ENCODE measurements at places on chromosomes 7 and 10.

- no peak for DNase-seq
These were observed 258.1 kb downstream of the STK31 start for GRCh38 chr7:23967949-23968599.

DNA sequence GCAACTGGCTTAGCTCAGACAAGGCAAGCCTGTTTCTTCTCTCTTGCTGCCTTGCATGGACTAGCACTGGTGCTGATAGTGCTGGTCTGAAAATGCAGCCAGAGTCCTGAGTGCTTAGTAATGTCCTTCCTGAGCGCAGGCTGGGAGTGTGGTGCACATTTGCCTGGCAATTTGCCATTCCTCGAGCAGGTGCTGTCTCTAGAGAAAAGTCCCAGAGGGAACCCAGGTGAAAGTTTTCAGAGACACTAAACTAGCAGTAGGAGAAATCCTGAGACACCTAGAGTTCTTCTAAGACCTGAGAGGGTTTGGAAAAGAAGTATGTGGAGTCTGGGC, 1.9 kb downstream of the SFTPD start:
- DNase-seq, result no peak

DNA sequence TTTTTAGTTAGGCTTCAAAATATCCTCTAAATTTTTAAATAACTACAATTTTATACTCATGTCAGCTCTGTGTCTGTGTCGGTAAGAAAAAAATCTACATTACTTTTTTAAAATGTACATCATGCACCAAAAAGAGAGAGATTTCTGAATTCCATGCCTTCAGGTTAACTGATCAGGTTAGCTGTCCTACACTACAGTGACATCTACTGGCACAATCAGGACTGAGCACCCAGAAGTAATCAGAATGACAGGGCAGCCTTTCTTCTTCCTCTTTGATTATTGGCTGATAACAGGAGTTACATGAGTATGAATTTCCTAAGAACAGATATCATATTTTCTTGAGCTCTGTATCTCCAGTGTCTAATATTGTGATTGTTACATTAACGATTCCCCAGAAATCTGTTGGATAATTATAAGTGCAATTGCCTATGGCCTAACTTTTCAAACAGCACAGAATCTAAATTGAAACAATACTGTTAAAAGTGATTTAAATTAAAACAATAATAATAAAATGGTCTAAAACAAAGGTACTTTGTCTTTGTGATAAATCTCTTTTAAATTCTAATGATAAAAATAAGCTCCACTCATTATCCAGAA, 41.8 kb upstream of the HYCC1 start:
- DNase-seq, result peak; percentile 45

GRCh38 chr7:15831606-15832005, 145.1 kb upstream of the MEOX2 start:
- DNase-seq, result no peak

- no peak for DNase-seq
These were observed 145.7 kb downstream of the FGFR2 start for GRCh38 chr10:121452581-121452980.

GRCh38 chr7:14385074-14385473, 395.6 kb upstream of the ETV1 start:
- no peak for DNase-seq

- no peak for DNase-seq
These were observed 111.5 kb downstream of the NPY start for GRCh38 chr7:24395512-24395911.

DNA sequence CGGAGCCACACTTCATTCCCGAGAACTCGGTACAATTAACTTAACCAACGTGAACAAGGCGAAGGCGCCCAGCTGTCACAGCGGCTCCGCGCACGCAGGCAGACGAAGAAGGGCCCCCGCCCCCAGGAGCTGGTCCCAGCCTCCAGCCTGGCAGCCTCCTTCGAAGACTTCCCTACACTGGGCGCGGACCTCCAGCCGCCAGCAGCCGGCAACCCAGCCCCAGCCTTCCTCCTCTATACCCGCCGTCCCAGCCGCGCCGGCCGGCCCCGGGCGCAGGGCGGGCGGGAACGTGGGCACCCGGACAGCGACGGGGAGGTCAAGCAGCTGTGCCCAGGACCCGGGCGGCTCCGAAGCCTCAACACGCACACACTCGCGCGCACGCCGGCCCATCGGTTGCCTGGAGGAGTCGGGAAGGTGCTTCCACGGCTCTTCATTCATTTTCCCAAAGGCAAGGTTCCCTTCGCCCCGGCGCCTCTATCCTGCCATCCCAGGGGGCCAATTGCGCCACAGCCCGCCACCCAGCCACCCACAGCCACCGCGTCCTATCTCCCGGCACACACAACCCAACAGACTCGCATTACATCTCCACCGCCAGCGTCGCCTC, 1.6 kb downstream of the CHST15 start:
- DNase-seq, result no peak

GRCh38 chr7:156523447-156524048, 117.0 kb upstream of the RNF32 start:
- DNase-seq, result no peak

- peak; percentile 27 for DNase-seq
These were observed 252.6 kb downstream of the CELF2 start for GRCh38 chr10:11270135-11270857.

DNA sequence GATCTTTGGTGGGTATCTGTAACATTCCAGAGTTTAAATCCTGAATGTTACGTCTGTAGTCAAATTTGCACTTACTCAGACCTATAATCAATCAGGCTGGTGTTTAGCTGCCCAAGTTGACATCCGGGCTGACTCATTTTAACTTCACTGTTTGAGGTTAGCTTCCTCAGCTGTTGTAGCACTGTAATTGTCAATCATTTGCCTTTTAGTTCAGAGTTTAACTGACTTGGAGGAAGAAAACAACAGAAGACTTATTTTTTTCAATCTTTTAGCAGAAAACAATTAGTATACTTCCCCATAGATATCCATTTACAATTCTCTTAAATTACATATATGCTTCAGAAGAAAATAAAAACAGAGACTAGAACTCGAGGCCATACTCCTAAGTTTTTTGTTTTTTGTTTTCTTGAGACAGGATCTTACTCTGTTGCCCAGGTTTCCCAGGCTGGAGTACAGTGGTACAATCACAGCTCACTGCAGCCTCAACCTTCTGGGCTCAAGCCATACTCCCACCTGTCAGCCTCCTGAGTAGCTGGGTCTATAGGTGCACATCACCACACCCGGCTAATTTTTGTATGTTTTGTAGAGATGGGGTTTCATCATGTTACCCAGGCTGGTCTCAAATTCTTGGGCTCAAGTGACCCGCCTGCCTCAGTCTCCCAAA, 38.5 kb upstream of the LRRC17 start:
- DNase-seq, result peak; percentile 74

DNA sequence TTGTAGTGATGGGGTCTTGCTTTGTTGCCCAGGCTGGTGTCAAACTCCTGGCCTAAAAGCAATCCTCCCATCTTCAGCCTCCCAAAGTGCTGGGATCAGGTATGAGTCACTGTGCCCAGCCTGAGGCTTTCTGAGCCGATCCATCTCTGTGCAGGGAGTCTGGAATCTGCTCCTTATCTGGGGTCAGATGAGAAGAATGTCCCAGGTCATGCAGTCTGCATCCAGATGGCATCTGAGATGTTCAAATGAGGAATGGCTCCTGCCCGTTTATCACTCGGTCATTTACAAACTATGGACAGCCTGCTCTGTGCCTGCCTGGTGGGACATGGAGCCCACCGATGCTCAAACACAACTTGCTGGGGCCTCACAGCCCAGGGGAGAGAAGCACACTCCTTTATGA, 11.1 kb upstream of the SLC18A3 start:
- DNase-seq, result no peak

DNA sequence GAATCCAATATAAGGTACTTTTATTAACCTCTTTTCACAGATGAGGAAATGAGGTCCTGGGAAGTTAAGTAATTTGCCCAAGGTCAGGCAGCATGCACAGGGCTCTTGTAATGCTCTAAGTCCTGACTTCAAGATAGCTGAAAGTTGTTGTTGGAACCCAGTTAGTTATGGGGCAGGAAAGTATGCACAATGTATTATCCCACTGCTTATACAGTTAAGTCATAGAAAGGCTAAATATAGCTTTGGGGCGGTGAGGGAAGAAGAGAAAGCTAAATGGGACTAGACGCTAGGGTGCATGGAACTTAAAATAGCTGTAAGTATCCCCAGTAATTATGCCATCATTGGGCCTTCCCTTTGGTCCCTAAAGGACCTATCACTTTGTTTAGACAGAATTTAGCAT, 9.2 kb downstream of the GLCCI1 start:
- DNase-seq, result no peak

GRCh38 chr7:123573341-123573740, 15.7 kb upstream of the NDUFA5 start:
- DNase-seq, result no peak

DNA sequence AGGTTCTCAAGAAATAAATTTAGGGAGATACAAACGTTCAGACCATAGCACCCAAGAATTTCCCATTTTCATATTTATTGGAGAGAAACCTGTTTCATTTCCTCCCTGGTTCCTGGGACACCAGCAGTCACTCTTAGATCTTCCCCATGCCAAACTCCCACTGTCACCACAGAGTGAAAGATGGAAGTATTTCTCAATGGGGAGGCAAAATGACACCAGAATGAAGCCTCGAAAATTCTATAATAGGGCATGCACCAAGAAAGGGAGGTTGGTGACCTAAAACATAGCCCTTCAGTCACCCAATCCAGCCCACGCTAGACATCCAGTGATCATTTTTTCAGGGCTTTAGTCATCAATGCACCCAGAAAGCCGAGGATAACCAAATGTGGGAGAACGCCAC, 148.1 kb upstream of the PLXDC2 start:
- DNase-seq, result no peak

- DNase-seq, result peak; percentile 34
These were observed 1.2 kb downstream of the BAG3 start for GRCh38 chr10:119652361-119652730.

DNA sequence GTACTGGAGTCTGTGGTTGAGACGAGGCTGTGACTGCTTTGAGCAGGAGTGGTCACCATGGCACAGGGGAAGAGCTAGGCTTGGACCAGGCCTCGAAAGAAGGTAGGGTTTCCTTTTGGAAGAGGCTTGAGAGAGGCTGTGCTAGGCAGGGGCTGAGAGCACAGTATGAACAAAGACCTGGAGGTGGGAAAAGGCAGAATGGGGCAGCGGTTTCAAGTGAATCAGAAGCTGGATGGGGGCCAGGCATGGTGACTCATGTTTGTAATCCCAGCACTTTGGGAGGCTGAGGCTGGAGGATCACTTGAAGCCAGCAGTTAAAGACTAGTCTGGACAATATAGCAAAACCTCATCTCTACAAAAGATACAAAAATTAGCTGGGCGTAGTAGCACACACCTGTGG, 65.9 kb downstream of the CLIP2 start:
- DNase-seq, result peak; percentile 49

- DNase-seq, result no peak
These were observed 115.4 kb downstream of the MDFIC start for GRCh38 chr7:115037128-115037802.

- DNase-seq, result no peak
These were observed 20.9 kb upstream of the LFNG start for GRCh38 chr7:2498708-2499107.

DNA sequence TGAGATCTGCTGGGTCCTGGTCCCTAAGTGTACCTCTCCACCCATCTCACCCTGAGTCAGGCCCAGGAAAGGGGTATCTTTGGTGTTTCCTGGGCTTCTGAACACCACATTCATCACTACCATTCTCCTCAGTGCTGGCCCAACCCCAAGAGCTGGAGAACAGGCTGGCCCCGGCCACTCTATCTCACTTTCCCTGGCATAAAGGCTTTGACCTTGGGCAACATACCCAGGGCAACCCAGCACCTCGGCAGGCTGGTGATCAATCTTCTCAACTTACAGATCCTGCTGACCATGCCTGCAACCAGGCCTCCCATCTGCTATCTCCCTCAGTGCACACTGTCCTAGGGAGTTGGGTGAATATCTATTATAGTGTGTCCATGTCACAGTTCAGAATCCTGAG, 2.1 kb downstream of the VSIR start:
- DNase-seq, result no peak

- DNase-seq, result no peak
These were observed 174.8 kb downstream of the GPR37 start for GRCh38 chr7:124590814-124591213.

DNA sequence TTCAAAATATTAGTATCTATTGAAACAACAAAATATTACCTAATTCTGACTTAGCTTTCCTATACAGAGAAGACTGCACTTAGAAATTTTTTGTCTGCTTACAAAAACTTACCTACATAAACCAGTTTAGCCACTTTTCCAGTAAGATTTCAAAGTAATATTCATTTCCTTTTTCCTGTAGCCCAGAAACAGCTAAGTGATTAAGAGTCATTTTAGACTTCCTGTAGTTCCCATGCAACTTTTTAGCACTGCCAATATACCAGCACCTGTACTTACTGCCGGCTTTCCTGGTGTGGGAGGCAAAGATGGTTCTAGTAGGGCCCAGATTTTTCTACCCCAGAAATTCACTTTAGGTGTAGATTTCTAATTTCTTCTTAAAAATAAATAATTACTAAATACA, 21.8 kb downstream of the NT5C2 start:
- no peak for DNase-seq

GRCh38 chr10:72170263-72170662, 45.5 kb upstream of the ANAPC16 start:
- no peak for DNase-seq

DNA sequence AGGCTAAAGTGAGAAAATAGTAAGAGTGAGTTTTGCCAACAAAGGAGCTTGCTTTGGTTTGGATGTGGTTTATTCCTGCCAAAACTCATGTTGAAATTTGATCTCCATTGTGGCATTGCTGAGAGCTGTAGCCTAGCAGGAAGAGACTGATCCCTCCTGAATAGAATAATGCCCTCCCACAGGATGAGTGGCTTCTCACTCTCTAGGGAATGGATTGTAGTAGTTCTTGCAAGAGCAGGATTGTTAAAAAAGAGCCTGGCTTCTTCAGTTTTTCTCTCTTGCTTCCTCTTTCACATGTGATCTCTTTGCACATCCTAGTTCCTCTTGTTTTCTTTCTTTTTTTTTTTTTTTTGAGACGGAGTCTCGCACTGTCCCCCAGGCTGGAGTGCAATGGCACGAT, 34.4 kb downstream of the ASAH2 start:
- no peak for DNase-seq

- DNase-seq, result no peak
These were observed 676 bp downstream of the TCAF1 start for GRCh38 chr7:143901332-143901667.

DNA sequence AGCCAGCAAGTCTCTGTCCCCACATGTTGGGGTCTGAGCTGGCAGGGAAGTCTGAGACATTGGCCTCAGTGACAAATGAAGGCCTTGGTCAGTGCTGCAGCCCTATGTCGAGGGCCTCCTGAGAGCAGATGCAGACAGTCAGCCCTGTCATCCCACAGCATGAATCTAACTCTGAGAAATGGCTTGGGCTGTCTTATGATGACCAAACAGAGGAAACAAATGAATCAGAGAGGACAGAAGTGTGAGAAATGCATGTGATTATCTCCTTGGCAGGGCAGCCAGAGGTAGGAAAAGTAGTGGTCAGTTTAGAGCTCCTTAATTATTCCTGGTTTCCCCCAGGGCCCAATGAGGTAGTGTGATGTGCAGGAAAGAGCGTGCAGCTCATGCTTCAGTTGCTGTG, 287.6 kb downstream of the SORCS3 start:
- DNase-seq, result no peak

- no peak for DNase-seq
These were observed 619 bp downstream of the EXOC4 start for GRCh38 chr7:133253519-133253875.

All from AG04450 (cell line).